ENCODE measurements at places on chromosomes 5 and 9.

GRCh38 chr9:36985769-36986467, 48.1 kb downstream of the PAX5 start:
- no peak for DNase-seq

- no peak for DNase-seq
These were observed 51.0 kb downstream of the TMEM252 start for GRCh38 chr9:68489646-68490045.

DNA sequence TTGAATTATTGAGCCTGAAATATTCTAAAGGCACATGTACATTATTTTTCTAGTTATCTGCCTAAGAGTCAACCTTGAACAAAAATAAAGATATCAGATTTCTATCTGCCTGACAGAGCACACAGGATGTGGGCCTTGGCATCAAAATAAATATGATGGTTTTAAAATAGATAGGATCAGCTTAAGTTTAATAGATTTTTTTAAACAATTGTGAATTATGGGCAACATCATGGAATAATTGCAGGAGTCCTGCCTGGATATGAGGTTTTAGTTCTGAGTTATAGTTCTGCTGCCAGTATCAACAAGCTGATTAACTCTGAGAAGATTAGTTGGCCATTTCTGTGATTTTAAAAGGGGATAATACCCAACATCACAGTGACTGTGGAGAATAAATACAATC, 107.0 kb upstream of the PCA3 start:
- no peak for DNase-seq

- DNase-seq, result no peak
These were observed 6.8 kb upstream of the PRUNE2 start for GRCh38 chr9:76912636-76913275.

GRCh38 chr5:111229871-111230810, 6.0 kb downstream of the CAMK4 start:
- DNase-seq, result no peak

DNA sequence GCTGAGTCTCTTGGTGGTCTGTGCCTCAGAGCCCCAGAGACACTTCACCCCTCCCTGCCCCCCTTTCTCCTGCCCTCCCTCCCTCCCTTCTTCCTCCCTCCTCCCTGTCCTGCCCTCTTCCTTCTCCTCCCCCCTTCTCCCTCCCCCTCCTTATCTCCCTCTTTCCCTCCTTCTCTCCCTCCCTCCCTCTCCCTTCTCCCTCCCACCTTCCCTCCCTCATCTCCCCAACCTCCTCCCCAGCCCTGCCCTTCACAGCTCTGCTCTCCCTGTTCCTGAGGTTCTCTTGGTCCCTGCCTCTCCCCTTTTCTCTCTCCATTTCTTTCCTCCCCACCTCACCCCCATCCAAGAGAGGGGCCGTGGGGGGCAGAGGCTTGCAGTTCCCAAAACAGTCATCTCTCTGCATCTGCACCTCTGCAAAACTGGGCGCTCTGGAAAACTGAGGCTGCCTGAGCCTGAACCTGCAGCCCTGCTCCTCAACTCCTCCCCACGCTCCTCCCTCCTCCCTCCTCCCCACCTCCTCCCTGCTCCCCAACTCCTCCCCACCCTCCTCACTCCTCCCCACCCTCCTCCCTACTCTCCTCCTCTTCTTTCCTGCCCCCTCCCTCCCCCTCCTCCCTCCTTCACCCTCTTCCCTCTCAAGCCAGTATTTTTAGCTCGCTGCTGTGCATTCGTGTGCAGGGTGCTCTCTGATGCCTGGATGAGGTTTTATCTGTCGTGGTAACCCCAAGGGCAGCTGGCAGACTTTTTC, 219.1 kb downstream of the C9orf50 start:
- DNase-seq, result no peak
